Stimulated activated CD8-positive, alpha-beta memory T cell treated with anti-CD3 and anti-CD28 coated beads, Interleukin-2, amount 100 ng/mL, for 48 hours (primary cell): ENCODE measurements at places on chromosomes 7 and 10.
A peak's percentile ranks its signal among the peaks of the same experiment; 100 is the strongest.

GRCh38 chr7:111495173-111495810 lies 67.0 kb downstream of the IMMP2L start:
- no peak for DNase-seq

DNA sequence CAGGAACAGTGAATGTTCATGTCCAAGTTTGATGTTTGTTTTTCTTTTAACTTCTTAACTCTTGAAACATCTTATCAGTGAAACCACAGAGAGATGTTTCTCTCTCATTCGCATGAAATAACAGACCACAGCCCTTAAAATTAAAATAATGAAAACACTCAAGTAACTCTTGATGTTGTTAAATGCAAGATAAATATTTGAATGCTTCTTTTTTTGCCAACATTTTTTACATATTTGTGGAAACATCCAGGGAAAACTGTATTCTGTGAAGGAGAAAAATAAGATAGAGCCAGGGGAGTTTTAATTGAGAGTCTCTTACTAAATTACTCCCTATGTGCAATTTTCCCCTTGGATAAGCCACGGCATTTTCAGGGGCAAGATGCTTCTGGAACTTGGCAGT lies 361.8 kb upstream of the MGMT start:
- DNase-seq, result no peak

- DNase-seq, result no peak
Observed at GRCh38 chr10:117761695-117762094, 219.1 kb downstream of the EMX2 start.

- no peak for DNase-seq
Observed at GRCh38 chr7:128036226-128036940, 5.1 kb upstream of the LRRC4 start.

GRCh38 chr7:127638197-127638596 lies 13.8 kb upstream of the SND1 start:
- DNase-seq, result no peak

GRCh38 chr10:15200626-15201025 lies 32.1 kb upstream of the NMT2 start:
- no peak for DNase-seq

DNA sequence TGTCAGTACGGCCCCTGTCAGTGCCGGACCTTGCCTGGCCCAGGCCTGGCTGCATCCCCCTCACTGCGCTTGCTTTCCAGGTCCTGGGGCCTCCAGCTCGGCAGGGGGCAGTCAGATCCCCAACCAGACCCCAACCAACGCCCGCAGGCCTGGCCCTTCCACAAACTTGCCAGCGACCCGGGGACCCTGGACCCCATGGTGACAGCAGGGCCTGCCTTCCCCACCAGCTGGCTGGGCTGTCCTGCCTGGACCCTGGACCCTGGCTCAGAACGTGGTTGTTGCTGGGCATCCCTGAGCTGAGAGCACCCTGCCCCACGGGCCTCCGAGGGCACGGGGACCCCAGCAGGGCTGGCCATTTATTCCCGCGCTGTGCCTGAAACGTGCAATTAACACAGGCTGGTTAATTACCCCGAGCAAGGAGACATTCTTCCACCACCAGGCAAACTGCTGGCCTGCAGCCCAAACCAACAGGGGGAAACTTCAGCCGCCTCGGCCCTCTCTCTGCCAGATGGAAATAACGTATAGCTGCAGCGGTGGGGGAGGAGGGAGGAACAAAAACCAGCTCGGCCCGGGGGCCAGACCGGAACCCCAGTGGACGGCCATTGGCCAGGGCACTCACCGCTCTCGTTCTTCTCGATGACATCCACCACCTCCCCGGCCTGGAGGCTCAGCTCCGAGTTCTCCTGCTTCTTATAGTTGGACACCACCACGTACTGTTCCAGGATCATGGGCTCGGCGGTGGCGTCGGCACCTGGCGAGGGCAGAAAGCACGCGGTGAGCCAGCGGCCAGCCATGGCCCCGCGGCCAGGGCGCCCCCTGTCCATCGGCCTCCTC lies 167.1 kb downstream of the NEURL1 start:
- DNase-seq, result no peak

DNA sequence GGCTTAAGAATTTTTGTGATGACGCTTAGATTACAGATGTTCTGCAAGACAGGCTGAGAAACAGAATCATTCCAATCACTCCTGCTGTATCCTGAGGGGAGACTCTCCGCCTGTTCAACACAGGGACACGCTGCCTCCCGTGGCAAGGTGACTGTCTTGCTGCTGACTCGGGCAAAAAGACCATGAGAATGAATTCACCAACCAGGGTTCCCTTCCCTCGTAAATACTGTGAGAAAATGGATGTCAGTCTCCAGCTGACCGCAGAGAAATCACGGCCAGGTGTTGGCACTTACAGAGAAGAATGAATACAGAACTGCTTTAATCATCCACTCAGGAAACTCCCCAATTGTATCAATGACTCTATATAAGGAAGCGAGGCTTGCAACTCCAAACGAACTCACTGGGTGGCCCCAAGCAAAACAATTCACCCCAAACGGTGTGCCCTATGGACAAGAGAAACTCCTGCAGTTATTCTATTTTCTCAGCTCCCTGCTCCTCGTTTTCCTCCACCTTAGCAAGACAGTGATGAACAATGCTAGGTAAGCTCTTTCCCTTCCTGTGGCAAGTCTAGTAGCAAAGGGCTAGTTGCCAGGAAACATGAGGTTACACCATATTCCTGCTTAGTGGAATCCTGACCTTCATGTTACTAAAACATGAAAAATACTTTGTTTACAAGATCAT lies 22.8 kb downstream of the GNA12 start:
- DNase-seq, result no peak

DNA sequence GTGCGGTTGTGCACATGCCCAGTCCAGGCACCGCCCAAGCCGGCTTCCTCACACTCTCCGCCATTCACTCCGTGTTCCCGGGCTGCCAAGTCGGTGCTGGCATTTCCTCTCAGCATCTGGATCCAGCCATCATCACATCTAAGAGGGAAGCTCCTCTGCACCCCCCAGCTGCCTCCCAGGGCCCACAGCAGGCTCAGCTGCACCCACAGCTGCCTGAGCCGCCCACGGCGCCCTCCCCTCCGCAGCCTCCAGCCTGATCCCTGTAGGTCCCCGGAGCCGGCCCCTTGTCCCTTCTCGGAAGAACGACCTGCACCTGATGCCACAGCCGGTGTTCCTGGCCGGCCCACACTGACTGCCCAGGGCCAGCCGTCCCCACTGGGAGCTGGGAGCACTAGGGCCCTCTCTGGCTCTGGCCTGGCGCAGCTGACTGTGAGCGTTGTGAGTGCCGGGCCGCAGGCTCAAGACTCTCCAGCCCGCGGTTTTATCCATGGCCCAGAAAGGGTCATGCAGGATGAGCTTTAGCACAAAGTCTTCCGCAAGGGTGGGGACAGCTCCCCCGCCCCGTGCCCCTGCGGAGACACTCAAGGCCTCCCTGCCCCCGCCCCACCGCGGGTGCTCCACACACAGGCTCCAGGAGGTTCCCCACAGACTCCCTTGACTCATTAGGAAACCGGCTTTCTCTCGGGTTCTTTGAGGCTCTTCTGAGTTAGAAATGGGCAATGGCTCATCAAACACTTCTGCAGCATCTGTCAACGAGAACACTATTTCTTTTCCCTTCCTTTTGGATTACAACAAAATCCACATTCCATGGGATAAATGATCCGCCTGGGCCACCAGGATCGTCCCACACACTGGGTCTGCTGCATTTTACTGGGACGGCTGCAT lies 31.2 kb downstream of the CFAP46 start:
- DNase-seq, result no peak

DNA sequence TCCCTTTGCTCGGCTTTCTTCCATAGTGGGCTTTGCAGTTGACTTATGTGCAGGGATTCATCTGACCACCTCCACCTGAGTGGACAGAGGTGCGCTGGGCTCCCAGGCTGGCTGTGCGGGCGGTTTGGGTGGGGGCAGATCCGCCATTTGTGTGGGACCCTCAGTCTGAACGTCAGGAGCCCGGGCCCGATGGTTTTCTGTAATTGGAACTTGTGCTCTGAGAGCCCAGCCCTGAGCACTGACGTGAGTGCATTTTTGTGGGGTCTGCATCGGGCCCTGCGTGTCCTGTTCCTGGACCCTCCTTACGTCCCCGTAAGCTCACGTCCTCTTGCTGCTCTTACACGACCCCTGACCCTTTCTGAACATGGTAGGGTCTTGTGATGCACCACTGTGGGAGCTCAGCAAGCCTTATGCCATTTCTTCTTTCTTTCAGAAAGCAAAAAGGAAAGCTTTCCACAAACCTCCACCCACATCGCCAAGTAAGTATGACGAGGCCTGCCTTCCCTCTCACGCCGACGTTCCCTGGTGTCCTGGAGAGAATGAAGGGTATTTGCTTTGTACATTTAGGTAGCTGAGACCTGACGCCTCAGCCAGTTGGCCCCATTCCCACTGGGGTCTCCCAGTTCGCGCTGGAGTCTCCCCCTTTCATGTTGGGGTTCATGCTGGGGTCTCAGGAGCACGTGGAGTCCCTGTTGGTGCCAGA lies 9.9 kb downstream of the IQCE start:
- DNase-seq, result no peak

DNA sequence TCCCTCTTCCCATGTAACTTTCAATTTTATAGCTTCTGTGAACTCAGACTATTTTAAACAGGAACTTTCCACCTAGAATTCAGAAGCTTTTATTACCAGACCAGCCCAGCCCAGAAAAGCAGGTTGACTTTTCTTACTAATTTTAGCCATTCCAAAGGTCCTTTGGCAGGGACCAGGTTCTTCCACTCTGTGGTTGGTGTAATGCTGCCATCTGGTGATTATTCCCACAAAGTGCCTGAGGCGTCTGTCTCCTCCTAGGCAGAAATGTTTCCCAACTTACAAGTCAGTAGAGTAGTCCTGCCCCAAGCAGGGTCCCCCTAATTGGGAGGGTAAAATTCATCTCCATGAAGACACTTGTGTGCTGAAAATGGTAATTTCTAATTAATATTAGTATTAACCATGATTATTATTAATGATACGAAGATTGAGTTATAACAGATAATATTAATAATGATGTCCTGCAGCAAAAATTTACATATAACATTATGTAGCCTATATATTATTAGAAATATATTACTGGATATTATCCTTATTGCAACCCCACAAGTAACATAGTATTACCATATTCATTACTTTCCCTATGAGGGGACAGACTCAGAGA lies 53.0 kb upstream of the PPP1R17 start:
- DNase-seq, result no peak

DNA sequence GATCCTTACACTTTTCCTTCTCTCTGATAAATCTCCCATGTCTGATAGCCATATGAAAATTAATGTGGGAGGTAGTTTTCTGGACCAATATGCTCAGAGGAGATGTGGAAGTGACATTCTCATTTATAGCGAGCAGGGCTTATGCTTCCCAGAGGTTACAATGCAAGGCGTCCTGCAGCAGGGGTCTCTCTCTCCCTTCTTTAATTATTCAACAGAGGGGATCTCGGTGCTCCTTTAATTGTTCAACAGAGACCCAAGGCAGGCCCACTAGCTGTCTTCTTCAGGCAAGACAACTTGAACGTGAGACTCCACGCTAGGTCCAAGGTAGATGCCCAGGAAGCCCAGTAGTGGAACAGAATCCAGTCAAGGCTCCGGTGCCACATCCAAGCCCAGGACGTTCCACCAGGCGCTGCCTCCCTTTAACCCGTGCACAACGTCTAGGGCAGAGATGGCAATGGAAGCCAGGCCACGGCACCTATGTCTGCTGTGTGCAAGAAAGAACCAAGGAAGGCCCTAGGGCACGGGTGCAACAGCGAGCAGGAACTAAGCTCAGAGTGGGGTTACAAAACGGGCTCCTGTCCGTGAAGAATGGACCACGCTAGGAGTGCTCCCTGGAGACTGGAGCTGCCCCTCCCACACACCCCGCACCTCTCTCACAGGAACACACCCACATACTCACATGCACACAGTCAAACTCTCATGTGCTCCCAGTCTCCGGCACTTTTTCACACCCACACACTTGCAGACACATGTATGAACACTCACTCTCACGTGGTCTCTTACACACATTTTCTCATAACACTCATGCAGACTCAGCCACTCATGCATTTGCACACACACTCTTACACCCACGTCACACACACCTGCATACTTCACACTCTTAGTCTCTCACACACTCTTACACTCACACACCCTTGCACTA lies 230.4 kb downstream of the TNS3 start:
- DNase-seq, result no peak

- DNase-seq, result no peak
Observed at GRCh38 chr10:130354573-130354954, 218.4 kb downstream of the GLRX3 start.

GRCh38 chr10:114513381-114513792 lies 109.1 kb upstream of the AFAP1L2 start:
- DNase-seq, result no peak

DNA sequence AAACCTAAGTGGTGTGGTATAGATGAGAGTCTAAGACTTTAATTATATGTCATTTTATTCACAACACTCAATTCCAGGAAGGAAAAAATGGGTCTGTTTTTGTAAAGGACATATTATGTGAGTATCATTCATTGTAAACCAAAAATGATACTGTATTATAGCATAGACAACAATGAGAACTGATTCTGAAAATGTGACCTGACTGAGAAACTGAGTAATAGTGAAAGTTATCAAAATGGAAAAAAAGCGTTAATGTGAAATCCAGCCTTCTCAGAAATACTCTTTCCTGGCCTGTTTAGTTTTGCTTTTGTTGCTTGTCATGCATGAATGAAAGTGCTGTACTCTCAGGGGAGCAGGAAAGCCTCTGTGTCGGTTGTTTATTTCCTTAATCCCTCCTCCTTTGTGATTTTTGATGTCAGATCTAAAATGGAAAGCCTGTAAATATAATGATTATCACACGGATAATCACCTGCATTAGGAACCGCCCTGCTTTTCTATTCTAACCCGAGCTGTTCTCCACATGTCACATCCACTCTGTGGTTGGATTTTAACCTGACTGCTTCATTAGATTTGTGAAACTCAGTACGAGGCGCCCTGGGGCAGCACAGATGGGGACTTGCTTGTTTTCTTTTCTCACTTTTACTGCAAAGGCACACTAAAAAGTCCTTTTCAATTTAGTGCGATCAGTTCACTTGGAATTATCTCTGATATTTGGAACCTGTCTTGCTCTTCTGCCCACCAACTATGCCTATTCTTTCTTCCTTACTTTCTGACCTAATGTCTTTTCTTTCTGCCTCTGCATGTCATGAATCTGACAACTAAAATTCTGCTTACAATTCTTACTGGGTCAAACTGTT lies 240.9 kb upstream of the KAT6B start:
- DNase-seq, result no peak

- peak; percentile 40 for DNase-seq
Observed at GRCh38 chr10:97210543-97210960, 24.8 kb upstream of the SLIT1 start.

- no peak for DNase-seq
Observed at GRCh38 chr10:6958254-6958653, 378.2 kb upstream of the PRKCQ start.
